Panc1 (cell line): ENCODE measurements at places on chromosomes 6 and 20.

- DNase-seq: no peak
Observed at GRCh38 chr6:108654465-108655106, 93.9 kb downstream of the FOXO3 start.

DNA sequence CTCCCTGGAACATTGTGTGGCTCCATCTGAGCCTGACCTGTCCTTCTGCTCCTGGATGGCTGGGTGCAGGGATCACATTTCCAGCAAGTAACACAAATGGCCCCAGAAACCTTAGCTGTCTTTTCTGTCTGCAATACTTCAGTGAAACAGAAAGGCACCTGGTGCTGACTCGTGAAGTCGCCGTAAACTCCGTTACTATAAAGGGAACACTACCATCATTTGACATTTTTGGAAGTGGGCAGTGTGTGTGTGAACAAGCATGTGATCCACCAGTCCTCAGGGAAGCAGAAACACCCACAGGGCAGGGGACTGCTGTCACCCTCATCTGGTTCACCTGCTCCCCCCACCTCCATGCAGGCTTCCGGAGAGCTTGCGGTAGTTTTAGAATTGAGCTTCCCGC lies 23.9 kb downstream of the SERPINB6 start:
- no peak for DNase-seq

- no peak for DNase-seq
Observed at GRCh38 chr6:23561732-23562131, 564.3 kb upstream of the NRSN1 start.

GRCh38 chr6:52209770-52210169 lies 23.6 kb downstream of the IL17A start:
- DNase-seq: no peak

DNA sequence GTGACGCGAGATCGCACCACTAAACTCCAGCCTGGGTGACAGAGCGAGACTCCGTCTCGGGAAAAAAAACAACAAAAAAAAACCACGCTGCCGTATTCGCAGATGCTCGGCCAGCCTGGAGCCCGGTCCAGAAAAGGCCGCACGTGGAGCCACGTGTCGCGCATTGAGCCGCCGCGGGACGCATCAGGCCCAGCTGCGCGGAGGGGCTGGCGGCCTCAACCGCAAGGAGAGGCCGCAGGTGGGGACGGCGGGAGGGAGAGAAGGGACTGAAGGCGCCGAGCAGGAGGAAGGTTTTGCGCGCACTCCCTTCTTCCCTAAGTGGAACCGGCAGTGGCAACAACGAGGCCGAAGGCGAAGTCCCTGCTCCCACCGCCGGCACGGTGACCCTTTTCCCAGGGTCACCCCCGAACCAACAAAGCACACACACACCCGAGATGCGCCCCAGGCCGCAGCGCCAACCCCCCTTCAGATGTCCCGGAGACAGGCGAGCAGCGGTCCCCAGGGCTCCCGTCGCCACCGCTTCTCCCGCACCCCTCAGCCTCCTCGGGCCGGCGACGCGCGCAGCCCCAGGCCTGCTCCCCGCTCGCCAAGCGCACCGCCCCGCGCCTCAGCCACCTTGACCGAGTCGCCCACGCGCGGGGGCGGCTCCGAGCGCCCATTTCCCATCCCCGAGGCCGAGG lies 681 bp downstream of the SYCP2 start:
- no peak for DNase-seq

DNA sequence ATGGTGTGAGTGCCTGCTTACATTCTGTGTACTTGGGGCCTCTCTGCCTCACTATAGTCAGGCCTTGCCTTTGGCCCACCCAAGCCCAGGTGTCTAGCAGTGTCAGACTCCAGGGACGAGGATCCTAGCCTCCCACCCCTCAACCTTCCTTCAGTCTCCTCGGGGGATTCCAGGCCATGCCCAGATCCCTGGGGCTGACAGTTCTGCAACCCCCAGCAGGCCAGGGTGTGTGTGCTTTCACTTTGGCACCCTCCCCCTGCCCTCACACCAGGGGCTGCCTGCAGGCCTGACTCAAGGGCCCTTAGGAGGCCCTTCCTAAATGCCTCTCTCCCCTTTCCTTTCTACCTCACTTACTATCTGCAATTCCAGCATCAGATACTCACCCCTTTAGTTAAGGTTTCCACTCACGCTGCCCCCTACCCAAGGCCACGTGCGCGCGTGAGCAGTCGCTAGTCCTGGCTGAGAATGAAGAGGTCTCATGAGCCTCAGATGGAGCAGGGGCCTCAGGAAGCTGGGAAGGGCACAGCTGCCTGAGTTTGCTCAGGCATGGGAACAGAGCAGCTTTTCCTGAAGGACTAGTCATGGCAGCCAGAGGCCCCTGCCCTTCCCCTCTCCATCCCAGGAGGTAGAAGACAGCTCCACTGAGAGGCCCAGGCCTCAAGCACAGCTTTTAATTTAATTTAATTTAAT lies 859 bp upstream of the CLPS start:
- DNase-seq: no peak

DNA sequence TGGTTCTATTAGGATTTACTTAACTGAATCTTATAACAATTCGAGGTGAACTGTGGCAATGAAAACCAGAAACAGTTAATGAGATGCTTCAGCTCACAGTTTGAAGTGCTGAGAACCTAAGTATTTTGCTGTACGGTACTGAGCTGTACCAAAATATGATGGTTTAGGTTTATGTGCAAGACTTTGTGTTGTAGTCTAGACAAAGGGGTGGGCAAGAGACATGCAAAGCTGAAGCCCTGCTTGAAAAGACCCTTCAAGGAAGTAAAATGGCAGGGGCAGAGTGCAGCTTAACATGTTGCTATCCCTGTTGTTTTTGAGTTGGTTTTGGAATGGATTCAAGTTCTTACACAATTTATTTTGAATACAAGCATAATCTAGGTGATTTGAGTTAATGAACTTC lies 54.0 kb downstream of the RNF182 start:
- DNase-seq: no peak

- DNase-seq: no peak
Observed at GRCh38 chr6:1136415-1136774, 175.5 kb upstream of the FOXQ1 start.

- no peak for DNase-seq
Observed at GRCh38 chr6:117951783-117952182, 44.7 kb downstream of the SLC35F1 start.

GRCh38 chr20:34396408-34396807 lies 33.3 kb downstream of the ITCH start:
- no peak for DNase-seq

GRCh38 chr6:108001696-108002231 lies 43.8 kb upstream of the SEC63 start:
- DNase-seq: no peak

- no peak for DNase-seq
Observed at GRCh38 chr6:105321728-105322127, 81.2 kb downstream of the PREP start.

DNA sequence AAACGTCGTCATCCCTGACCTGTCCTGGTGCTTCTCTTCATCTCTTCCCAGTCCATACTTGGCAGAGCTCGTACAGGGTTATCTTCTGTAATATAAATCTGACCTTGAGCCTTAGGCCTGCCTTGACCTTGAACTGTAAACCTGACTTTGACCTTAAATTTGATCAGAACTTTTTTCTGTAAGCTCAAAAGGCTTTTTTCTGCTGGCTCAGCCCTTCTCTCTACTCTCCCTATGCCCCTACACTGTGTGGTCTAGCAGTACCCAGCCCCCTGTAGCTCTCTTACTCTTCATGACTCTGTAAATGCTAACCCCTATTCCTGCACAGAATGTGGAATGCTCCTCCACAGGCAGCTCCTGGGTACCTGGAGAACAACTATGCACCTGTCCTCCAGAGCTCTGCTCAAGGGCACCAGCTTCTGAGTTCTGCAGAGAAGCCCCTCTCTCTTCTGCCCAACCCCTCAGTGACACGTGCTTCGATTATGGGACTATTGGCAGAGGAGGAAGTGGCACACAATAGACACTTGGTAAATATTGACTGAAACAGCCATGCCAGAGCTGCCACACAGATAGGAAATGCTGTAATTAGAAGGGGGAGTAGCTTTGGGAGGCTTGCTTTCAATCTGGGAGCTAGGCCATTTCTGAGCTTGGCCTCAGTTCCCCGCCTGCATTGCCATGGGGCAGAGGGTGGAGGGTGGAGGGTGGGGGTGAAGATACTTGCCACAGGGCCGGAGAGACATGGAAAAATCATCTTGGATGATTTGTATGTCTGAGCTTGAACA lies 15.4 kb downstream of the SNPH start:
- DNase-seq: no peak

GRCh38 chr6:35343835-35344550 lies 1.6 kb downstream of the PPARD start:
- no peak for DNase-seq

GRCh38 chr20:53002786-53003185 lies 30.6 kb downstream of the TSHZ2 start:
- no peak for DNase-seq

DNA sequence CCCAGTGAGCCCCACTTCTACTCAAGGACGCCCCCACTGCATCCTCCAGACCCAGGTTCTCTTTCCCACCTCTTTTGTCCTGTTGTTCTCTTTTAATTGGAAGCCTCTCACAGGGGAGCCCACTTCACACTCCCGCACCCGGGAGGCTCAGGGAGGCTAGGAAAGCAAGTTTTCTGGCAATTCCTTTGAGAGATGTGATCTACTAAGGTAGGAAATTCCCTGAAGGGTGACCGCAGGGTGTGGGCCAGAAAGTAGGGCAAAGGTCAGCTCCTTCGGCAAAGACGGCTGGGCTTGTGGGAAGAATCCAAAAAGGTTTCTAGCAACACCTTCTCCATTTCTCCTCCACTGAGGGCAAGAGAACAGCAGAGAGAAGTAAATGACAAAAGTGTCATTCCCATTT lies 98.1 kb upstream of the PTPN1 start:
- no peak for DNase-seq

- DNase-seq: no peak
Observed at GRCh38 chr20:57399587-57400155, 8.5 kb downstream of the RBM38 start.

DNA sequence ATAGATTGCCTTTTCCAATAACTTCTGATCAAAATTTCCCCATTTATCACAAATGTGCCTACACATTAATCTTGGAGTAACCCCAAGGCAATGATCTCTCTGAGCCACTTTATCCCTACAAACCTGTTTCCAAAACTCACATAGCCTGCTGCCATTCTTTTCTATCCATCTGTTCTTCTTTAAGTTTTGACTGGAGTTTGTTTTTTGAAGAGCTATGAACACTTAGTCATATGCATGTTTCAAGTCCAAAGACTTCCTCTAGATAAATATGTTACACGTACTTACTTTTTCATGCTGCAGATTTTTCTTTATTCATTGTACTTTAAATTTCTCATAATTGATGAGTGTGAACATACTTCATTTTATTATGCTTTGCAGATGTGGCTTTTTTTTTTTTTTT lies 488.9 kb upstream of the CITED2 start:
- DNase-seq: no peak

DNA sequence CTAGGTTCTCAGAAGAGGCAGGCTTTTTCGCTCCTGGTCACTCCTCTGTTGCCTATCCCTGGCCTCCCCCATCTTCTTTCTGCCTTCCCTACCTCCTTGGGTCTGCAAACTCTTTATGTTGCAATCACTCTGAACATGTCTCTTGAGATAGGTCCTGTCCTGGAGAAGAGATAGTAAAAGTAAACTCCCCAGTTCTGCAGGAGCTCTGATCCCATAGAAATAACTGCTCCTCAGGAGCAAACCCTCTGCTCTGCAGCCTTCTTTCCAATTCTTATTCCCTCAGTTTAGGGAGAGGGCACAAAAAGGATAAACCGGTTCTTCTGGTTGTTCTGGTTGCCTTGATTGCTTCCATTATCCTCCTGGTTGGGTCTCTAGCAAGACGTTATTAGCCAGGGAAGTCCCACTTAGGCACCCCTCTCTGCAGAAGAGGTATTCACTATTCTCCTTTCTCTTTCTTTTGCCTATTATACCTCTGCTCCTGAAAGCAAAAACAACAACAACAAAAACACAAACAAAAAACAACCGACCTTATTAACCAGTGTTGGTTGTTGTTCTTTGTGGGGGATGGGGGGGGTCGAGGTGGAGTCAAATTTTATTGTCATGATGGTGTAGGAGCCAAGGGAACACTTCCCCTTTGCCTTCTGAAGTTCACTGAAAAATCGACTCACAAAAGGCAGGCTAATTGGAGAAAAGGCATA lies 973 bp downstream of the TRIM38 start:
- no peak for DNase-seq

GRCh38 chr6:83019741-83020140 lies 45.9 kb downstream of the UBE3D start:
- no peak for DNase-seq

DNA sequence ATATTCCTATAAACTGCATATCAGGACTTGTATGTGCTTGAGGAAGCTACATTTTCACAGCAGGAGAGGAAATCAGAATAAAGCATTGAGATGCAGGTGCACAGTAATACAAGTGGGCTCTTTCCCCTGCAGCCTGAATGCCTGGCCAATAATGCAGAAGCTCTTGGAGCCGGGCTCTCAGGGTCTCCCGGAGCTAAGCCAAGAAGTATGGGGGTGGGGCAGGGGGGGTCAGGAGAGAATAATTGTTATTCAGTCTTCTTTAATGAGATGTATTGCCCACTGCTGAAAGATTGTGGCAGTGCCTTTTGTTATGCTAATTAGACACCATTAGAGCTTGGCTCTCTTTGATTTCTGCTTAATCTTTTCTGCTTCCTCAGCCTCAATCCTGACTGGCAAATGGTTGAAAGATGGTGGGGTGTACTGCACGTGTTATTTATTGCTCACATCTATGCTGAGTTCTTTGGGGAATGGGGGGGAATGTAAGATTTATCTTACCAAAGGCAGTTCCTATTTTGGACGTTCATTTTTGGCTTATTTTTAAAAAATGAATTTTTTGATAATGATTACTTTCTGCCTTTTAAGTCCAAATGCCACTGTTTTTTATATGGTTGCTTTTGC lies 407.6 kb upstream of the SOX4 start:
- no peak for DNase-seq

GRCh38 chr20:37711994-37712964 lies 18.4 kb downstream of the CTNNBL1 start:
- no peak for DNase-seq

DNA sequence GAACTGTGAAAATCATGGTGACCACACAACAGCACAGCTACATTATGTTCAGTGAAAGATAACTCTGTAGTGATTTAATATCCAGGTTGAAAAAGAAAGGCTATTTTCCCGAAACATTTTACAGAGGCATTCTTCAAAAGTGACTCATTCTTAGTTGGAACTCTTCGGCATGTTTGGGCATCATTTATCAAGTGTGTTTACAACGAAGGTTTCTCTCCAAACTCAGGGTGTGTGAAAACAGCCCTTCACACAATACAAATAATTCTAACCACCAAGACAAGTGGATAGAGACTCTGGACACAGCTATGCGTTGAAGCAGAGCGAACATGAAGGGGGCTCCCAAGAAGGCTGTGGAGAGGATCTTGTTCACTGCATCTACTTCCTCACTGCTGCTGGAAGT lies 57.6 kb downstream of the CBLN4 start:
- no peak for DNase-seq
